ENCODE measurements at places on chromosomes 6 and 20.

DNA sequence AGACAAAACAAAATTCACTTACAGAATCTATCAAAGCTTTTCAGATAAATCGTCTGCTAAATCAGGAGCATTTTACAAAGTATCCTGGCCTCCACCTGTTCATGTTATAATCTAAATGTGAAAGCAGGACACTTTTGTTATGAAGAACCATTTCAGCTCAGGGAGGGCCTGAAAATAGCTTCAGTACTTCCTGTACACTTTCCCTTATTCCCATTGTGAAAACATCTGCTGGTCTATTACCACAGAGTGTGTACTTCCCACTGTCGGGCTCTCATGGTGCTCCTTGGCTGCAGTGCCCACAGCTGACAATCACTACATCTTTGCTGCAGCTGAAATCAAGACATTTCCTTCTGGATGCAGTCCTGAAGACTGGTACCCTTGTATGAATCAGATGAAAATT is 128.1 kb downstream of the OPRM1 start:
- no peak for DNase-seq

DNA sequence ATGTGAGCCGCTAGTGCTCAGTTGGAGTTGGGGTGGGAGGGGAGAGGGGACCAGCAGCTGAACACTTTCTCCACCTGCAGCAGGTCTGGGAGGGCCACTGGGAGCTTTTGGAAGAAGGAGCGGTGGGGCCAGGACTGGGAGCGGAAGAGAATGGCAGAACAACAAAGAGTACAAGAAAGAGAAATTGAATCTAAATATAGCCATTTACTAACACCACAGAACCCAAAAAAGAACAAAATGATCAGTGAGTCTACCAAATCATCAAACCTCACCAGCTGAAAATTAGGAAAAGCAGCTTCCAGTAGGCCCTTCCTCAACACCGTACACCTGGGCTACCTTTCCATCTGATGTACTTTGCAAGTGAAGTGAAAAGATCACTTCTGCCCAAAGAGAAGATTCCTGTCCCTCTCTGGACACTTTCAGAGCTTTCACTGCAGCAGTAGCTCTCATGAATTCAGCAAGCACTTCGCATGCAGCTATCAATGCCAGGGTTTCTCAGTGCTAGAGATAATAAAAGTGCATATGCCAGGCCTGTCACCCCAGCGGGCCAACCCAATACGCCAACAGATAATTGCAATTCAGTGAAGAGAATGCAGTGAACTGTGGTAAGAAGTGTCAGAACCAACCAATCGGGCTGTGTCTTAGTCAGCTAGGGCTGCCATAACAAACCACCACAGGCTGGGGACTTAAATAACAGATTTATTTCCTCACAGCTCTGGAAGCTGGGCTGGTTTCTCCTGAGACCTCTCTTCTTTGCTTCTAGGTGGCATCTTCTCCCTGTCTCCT is 597 bp downstream of the LY86 start:
- DNase-seq: no peak

DNA sequence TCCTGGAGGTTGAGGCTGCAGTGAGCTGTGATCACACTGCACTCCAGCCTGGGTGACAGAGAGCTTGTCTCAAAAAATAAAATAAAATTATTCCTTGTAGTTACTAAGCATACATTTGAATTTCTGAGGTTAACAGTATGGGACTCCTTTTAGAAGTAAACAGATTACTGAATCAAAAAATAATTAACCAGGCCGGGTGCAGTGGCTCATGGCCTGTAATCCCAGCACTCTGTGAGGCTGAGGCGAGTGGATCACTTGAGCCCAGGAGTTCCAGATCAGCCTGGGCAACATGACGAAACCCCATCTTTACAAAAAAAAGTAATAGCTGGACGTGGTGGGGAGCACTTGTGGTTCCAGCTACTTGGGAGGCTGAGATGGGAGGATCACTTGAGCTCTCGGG is 22.1 kb upstream of the EEF1A1 start:
- no peak for DNase-seq

- no peak for DNase-seq
Observed at GRCh38 chr6:32462609-32463008, 22.9 kb downstream of the HLA-DRA start.

DNA sequence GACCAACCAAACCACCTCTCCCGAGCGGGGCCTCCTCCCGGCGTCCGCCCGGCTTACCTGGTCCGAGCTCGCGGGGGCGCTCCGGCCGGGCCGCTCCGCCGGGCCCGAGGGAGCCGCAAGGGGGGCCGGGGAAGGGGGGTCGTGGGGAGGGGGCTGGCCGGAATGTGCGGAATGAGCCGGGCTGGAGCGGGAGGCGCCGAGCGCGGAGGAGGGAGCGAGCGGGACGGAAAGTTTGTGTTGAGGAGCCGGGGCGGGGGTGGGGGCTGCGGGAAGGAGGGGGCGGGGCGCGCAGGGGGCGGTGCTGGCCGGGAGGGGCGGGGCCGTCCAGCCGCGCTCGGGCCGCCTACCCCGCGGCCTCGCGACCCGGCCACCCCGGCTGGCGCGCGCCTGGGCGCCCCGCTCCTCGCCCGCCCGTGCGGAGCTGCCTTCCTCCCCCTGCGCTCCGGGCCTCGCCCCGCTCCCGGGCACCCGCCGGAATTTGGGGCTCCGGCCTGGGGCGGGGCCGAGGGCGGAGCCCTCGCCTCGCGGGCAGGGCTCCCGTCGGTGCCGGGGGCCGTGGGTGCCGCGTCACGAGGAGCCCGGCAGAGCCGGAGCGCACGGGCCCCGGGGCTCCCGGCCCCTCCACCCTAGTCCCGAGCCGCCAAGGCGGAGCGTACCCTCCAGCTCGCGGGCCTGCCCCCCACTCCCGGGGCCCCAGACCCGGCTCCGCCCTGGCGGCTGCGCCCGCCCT is at the start of gene TEAD3:
TSS of gene TEAD3 (minus strand) at position 239 of the 730 bp plus-strand sequence.
- peak; percentile 11 for DNase-seq

DNA sequence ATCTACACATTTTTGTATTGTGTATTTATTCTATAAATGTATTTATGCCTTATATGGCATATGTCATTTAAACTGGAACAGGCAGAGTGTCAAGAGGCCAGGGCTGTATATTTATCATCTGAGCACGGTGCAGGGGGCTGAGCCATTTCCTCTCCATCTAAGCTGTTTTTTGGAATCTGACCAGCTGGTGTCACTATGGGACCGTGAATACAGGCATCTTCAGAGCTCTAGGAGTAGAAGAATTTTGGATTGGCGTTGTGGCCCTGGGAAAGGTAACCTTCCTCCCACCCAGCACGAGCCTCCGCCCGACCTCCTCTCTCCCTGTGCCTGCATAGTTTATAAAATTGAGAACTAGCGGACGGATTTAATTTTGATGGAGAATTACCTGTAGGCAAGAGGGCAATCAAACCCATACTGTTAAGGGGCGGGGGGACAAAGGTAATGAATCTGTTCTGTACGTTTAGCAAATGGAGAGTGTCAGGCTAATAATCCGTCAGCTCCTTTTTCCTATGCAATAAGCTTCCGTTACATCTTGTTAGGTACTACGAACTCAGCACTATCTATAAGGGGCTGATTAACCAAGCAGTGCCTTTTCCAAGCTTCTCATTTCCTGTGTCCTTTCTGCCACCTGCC is 29.0 kb upstream of the EEF1E1 start:
- DNase-seq: peak; percentile 57
